GM10248 (cell line): ENCODE measurements at places on chromosomes 1 and 21.
A peak's percentile ranks its signal among the peaks of the same experiment; 100 is the strongest.

DNA sequence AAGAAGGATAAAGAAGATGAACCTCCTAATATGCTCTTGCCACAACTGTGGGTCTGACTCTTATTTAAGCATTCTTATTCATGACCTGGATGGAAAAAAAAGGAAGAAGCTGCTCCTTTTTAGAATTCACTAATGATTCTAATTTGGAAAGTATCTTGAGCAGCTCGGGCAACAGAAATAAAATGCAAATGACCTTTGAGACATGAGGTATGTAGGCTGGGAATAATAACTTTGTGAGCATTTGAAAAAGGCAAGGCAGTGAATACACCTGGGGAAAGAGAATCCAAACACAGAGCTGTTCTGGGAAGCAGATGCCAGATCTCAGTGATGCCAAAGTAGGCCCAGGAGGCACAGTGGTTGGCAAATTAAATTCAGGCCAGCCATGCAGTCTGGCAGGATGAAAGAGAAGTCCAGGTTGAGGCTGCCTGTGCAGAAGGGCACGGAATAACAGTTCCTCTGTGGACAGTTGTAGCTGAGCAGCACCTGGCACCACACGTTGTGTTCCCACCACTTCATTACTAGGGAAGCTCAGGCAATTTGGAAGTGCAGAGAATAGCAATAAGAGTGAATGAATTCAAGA lies 320.8 kb upstream of the ST6GALNAC5 start:
- DNase-seq, result no peak

DNA sequence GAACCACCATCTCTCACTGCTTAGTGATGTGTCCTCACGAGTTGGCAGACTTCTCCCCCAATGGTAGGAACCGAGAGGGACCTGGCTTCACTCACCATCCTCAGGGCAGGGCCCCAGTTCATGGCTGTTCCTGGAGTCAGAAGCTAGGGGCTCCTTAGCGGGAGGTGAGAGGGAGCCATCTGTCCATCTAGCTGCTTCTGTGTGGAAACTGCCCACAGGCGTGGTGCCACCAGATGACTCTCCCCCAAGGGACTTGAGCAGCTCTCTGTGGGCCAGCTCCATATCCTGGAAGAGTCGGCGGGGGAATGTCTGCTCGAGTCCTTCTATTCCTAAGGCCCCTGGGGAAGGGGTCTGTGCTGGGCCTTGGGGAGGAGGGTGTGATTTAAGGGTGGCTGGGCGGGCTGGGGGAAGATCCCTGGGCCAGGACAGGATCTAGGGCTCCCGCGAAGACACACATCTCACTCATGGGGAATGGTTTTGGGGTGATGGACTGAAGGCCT lies 16.3 kb downstream of the LRRC71 start:
- no peak for DNase-seq

- no peak for DNase-seq
Measured at GRCh38 chr1:32066489-32066873, 6.3 kb upstream of the TMEM39B start.

DNA sequence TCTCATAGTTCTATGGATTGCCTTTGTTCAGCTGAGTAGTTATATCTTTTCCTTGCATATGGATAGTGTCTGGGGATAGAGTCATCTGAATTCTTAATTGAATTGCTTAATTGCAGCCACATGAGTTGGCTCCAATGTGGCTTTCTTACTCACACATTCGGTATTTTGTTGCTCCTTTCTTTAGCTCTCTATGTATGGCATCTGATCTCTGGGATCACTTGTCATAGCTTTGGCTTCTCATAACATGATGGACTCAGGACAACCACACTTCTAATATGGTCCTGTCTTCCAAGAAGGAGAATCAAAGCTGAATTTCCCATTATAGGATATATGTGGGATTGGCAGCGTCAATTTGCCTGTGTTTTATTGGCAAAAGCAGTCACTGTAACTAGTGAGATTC lies 716.2 kb downstream of the NCAM2 start:
- DNase-seq, result no peak

DNA sequence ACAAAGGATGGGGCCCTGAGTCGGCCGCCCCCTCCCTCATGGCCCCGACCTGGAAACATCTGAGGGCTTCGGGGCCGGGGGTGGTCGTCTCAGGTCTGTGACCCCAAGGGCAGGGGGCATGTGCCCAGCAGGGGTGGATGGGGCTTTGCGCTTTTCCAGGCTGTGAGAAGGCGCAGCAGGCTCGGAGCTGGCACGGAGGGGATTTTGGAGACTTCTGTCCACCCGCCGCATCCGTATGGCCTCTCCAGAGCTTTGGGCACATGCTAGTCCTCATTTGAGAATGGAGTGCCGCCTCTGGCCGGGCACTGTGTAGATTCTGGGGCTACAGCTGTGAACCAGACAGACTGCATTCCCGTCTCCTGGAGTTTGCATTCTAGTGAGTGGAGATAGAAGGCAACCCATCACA lies 66.1 kb upstream of the WNT4 start:
- DNase-seq, result no peak

DNA sequence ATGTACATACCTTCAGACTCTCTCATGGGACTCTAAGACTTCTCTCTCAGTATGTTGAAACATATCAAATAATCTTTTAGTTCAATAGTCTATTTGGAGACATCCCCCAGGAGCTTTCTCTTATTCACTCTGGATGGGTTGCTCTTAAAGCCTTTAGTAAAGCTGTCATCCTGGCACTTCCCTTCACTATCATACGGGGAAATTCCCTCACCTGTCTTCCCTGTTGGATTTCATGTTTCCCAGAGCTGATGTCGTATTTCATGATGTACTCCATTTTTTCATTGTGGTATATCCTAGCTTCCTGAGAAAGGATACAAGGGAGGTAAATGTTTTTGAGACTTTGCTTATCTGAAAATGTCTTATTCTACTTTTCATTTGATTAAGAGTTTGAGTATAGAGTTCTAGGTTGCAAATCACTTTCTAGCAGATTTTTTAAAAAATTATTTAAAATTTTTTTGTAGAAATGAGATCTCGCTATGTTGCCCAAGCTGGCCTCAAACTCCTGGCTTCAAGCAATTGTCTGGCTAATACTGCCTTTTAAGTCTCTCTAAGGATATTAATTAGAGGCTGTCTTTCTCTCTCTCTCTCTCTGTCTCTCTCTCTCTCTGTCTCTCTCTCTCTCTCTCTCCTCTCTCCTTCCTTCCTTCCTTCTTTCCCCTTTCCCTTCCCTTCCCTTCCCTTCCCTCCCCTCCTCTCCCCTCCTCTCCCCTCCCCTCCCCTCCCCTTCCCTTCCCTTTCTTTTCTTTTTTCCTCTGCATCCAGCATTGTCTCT lies 17.0 kb upstream of the MACF1 start:
- DNase-seq, result no peak

GRCh38 chr21:46079352-46080170 lies 18.4 kb upstream of the COL6A2 start:
- no peak for DNase-seq

GRCh38 chr1:44605914-44606615 lies 68.2 kb downstream of the TMEM53 start:
- DNase-seq, result no peak

DNA sequence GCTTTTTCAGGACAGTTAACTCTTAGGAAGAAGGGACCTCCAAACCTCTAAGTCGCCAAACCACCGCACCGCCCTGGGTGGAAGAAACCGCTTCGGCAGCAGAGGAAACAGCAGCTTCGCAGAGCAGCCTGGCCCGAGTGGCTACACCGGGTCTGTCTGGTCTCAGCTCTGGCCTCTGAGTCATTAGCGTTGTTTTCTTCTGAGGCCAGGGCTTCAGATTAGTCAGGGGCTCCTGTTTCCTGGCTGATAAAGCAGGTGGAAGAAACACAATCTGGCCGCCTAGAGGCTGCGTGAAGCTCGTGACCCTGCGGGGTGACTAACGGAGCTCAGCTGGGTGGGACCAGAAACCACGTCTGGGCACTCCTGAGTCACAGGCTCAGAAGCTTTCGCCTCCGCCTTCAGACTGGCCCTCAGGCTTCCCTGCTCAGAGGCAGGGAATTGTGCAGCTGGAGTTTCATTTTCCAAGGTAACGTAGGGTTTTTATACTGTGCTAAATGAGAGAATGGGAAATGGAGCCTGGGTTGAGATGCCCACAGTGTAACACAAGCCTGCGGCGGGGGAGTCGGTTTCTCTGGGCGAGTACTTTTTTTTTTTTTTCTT lies 44.9 kb downstream of the CHAF1B start:
- peak; percentile 84 for DNase-seq

- DNase-seq, result no peak
Measured at GRCh38 chr1:211756471-211757020, 74.0 kb downstream of the LPGAT1 start.

- DNase-seq, result peak; percentile 83
Measured at GRCh38 chr1:33298623-33299277, 22.1 kb downstream of the A3GALT2 start.

- DNase-seq, result no peak
Measured at GRCh38 chr1:61743716-61744580, 1.7 kb downstream of the PATJ start.

DNA sequence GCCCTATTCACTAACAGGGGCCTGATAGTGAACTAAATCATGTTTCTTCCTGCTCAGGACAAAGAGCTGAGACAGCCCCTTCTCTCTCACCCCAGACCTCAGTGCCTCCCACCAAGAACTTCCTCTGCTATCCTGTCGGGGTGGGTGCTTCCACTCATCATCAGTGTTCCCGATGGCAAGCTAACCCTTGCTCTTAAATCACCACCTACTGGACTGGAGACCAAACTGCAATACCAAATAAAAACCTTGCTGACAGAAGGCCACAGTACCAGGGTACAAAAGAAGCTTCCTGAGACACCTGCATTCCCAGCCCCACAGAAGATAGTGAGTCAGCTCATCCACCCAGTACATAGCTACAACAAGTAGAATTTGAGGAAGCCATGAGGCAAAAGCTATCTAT lies 799.5 kb downstream of the LTN1 start:
- no peak for DNase-seq

GRCh38 chr1:236148470-236148845 lies 6.1 kb downstream of the GPR137B start:
- no peak for DNase-seq

GRCh38 chr1:30691480-30691879 lies 31.9 kb downstream of the MATN1 start:
- no peak for DNase-seq
